Activated naive CD4-positive, alpha-beta T cell treated with Interleukin-2 at 50 U/mL for 16 hours (primary cell): ENCODE measurements at places on chromosomes 11 and 22.
A peak's percentile ranks its signal among the peaks of the same experiment; 100 is the strongest.

DNA sequence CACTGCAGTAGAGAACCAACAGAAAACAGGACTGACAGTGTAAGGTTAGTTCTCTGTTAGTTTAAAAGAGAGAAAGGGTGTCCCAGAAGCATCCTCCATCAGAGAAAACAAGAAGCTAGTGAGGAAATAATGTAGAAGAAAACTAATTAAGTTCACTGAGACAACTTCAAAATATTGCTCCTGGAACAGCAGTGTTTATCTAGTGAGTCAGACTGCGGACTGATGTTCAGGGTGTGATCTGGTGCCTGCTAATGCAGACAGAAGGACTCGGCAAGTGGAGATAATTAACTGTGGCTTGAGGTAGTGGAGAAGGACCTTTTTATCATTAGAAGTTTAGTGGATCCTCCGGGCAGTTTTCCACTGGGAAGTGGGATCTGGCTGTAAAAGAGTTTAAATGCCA lies 55.4 kb downstream of the CDON start:
- no peak for DNase-seq

DNA sequence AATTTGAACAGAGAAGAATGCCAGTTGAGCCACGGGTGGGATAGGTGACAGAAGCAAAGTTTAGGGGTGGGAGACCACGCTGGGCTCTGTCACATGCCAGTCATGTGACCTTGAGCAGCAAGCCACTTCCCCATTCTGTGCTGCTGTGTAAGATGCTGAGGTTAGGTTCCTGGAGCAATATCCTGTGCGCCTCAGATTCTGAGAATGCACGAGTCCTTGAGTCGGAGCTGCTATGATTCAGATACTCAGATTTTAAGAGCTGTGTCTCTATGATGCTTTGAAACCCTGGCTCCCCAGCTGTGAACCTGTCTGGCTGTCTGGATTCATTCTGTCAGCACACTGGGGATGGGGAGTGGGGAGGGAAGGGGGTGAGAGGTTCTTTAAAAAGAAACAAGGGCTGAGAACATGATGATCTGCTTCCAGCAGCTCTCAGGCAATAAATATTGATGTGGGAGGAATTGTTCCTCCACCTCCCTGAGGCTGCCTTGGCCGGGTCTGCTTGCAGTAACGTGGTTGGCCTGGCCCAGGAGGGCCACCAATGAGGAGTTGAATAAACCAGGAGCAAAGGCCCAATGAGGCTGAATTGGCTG lies 24.0 kb downstream of the SLCO2B1 start:
- DNase-seq: no peak

- peak; percentile 72 for DNase-seq
These were observed 81.7 kb upstream of the PRR5 start for GRCh38 chr22:44620129-44620840.

GRCh38 chr11:92388380-92388779 lies 163.8 kb downstream of the FAT3 start:
- DNase-seq: no peak

- DNase-seq: no peak
These were observed 340.0 kb downstream of the LRRC4C start for GRCh38 chr11:41119484-41119883.

DNA sequence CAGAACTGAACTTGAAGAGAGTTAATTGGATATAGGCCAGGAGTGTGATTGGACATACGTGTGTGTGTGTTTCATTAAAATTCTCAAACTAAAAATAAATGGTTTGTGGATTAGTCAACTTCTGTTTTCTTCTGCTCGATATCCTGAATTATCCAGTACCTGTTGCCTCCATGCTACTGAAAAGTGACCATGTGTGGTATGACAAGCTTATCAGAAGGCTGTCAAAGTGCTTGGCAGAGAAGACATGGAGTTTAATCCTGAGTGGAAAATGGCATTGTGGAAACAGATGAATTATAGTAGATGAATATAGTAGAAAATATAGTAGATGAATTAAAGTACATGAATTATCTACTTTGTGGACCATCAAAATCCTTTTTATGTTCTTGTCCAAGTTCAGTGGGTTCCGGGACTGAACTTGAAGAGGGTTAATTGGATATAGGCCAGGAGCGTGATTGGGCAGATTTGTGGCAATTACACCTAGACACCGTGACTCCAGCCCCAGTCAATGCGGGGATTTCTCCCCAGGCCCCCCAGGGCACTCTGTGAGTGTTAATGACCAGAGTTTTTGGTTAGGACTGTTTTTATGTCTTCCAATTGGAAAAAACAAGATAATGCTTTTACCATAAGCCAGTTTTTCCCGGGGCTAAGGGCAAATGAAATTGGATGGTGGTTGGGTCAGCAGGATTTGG lies 30.1 kb downstream of the GRAMD1B start:
- DNase-seq: no peak

GRCh38 chr11:65059959-65060824 lies 1.8 kb upstream of the NAALADL1 start:
- DNase-seq: no peak

DNA sequence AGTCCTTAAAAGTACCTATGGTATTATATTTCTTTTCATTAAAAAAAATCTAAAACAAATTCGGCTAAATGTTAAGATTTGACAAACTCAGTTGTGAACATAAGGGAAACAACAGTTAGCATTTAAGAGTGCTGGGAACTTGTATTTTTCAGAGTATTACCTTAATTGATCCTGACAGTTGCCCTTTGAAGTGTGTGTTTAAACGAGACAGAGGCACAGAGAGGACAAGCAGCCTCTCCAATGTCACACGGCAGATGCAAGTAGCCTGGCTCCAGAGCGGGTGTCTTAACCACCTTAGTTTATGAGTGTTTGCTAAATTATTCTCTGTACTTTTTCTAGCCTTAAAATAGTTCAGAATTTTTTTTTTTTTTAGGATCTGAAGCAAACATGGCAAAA lies 80.9 kb downstream of the TIMP3 start:
- no peak for DNase-seq

DNA sequence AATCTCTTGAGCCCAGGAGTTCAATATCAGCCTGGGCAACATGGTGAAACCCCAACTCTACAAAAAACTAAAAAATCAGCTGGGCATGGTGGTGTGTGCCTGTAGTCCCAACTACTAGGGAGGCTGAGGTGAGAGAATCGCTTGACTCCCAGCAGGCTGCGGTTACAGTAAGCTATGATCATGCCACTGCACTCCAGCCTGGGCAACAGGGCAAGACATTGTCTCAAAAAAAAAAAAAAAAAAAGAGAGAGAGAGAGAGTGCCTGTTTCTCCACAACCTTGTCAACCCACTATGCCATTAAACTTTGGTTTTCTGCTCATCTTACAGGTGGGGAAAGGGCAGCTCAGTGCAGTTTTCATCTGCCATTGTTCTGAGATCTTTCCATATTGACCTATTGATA lies 5.1 kb downstream of the FOLR3 start:
- DNase-seq: no peak

DNA sequence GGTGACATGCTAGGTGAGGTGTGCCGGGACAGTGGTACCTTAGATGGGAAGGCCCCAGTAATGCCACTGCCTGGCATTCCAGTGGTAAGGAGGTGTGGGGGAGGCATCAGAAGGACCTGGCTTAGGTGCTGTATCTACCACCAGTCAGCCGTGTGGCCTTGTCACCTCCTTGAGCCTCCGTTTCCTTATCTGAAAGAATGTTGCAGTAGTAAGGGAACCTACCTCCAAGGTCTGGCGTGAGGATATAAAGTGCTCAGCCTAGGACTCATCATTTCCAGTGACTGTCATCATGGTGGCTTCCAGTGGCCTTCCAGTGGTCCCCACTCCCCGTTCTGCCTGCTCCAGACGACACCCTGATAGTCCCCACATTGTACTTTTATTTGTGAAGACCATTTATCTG lies 6.8 kb upstream of the DUSP18 start:
- DNase-seq: no peak

DNA sequence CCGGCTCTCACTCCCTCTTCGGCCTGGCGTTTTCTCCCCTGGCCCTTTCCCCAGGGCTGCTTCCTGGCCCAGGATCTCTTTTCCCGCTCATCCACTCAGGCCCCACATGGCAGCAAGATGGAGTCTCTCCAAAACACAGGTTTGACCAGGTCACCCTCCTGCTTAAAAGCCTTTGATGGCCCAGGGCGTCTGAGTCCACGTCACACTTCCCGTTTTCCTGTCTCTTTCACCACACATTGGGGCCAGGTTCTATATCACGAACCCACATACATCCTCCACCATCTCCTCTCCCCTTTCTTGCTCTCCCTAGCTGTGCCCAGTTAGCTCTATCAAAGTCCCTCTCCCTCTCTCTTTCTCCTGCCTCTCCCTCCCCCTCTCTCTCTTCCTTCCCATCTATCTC lies 7.8 kb upstream of the LRRC32 start:
- no peak for DNase-seq

DNA sequence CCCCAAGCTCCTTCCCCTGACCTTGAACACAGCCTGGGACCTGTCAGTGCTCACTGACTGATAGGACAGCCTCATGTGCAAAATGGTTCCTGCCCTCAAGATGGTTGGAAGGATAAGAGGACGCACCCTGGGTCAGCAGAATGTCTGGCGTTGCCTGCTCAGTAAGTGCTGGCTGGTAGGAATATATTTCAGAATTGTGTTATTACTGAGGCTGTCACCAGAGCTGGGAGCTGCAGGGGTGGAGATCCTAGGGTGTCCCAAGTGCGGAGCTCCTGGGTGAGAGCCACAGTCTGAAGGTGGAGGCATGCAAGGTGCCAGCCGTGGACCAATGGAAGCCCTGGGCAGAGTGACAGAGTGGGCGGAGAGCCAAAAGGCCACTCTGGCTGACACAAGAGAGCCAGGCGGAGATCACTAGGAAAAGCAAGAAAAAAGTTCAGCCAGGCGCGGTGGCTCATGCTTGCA lies 1.0 kb upstream of the SEC14L4 start:
- DNase-seq: no peak

GRCh38 chr11:132859306-132859705 lies 673.0 kb downstream of the OPCML start:
- no peak for DNase-seq

GRCh38 chr11:68525930-68526329 lies 65.4 kb downstream of the PPP6R3 start:
- no peak for DNase-seq

GRCh38 chr11:128525411-128526243 lies 61.7 kb downstream of the ETS1 start:
- no peak for DNase-seq

GRCh38 chr11:70913715-70914231 lies 338.6 kb downstream of the SHANK2 start:
- DNase-seq: no peak

- no peak for DNase-seq
These were observed 36.6 kb upstream of the PAX6 start for GRCh38 chr11:31847761-31848160.

GRCh38 chr11:81487109-81487508 lies 1246.6 kb downstream of the FAM181B start:
- DNase-seq: no peak

- DNase-seq: no peak
These were observed 35.5 kb downstream of the BBOX1 start for GRCh38 chr11:27076121-27076589.

GRCh38 chr22:40345815-40346184 lies 500 bp upstream of the ADSL start:
- peak; percentile 74 for DNase-seq

DNA sequence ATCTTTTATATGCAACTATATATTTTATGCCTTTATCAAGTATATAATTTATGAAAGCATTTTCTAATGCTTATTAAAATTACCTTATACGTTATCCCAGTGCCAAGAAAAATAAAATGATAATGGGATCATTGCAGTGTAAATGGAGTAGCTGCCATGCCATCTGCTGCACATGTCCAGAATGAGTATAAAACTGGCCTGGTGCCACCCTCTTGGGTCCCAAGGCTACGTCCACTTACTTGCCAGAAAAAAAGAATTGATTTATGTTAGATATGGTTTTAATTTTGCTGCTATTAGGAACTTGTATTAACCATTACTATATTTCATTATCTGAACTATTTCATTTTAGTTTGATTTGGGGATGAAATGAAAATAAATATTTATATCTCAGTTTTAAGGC lies 1127.1 kb upstream of the CNTN5 start:
- no peak for DNase-seq

- DNase-seq: no peak
These were observed 11.9 kb downstream of the CTR9 start for GRCh38 chr11:10762913-10763421.

- DNase-seq: peak; percentile 59
These were observed 4.9 kb downstream of the STIM1 start for GRCh38 chr11:3860375-3860774.

GRCh38 chr11:57778318-57779037 lies 16.9 kb downstream of the CTNND1 start:
- DNase-seq: no peak

- no peak for DNase-seq
These were observed 162.8 kb downstream of the BRD1 start for GRCh38 chr22:49664891-49665290.

- no peak for DNase-seq
These were observed 5.4 kb downstream of the KBTBD4 start for GRCh38 chr11:47573321-47573720.

GRCh38 chr22:24402460-24403192 lies 24.8 kb upstream of the ADORA2A start:
- DNase-seq: no peak

- DNase-seq: no peak
These were observed 45.0 kb downstream of the DLG2 start for GRCh38 chr11:85582111-85582510.

- peak; percentile 36 for DNase-seq
These were observed 28.4 kb upstream of the HMOX1 start for GRCh38 chr22:35352214-35353111.

- DNase-seq: no peak
These were observed 42.6 kb downstream of the SC5D start for GRCh38 chr11:121334973-121335710.

GRCh38 chr11:134124660-134125451 lies 56.0 kb downstream of the JAM3 start:
- DNase-seq: no peak

DNA sequence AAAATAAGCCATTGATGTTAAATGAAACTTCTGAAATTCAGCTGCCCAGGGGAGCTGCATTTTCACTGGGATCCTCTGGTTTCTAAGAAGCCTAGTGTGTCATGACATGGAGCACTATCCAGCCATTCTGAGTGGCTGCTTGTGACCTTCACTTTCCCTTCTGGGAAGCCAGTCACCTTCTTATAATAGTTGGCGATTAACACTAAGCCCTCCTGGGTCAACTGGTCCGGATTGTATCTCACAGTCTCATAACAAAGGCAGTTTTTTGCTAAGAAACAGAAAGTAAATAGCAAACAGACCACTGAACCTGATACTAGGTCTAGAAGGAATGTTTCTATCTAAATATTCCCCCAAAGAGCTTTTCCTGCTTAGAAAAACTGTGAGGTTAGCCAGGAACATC lies 7.9 kb downstream of the CSRP3 start:
- DNase-seq: no peak

GRCh38 chr11:68036717-68037239 lies 2.0 kb upstream of the TCIRG1 start:
- DNase-seq: no peak
